AML-193 (cell line): ENCODE measurements at places on chromosomes 11 and 22.

DNA sequence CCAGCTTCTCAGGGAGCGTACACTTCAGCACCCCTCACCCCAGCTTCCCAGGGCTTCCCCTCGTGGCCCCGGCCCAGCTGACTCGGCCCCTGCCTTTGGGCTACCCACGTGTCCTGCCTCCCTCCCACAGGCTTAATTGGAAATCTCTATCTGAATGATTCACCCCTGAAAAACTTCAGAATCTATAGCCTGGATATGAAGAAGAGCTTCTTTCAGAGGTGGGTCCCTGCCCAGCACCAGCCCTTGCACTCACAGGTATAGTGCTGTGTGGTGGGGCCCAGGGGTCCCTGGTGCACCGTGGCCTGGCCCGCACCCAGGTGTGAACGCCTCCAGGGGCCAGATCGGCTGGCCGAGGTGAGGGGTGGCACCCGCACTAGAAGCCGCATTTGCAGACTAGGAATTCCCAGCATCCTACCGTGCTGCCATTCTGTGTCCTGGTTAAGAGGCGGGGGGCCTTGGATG lies 38.4 kb downstream of the B3GAT1 start:
- DNase-seq: no peak

DNA sequence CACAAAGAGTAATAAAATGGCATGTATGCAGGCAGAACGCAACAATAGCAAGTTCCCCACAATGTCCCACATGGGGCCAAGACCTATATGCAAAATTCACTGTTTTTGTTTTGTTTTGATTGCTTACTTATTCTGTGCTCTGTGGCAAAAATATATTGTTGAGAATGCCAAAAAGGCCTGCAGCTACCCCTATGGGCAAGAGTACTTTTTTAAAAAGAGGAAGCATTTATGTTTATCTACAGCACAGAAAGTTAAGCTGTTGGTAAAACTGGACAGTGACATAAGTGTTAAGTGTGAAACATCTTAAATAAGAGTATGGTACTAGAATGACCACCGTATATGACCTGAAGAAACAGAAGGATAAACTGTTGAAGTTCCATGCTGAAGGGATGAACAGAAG lies 301.9 kb upstream of the ZC3H12C start:
- DNase-seq: no peak

- no peak for DNase-seq
Observed at GRCh38 chr11:30113326-30113898, 96.6 kb upstream of the KCNA4 start.

DNA sequence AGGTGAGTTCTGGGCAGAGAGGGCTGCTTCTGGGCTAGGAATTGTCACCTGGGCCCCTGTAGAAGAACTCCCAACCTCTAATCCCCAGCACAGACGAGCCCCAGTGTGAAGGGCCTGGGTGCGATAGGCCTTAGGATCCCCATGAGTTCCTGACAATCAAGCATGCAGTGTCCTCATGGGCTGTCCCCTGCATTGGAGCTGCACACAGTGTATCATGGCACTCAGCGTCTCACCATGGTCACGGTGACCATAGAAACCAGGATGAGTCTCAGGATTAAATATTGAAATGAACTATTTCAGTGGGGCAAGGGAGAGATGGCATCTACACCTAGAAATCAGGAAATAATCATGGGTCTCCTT lies 292 bp downstream of the SCGB2A1 start:
- no peak for DNase-seq

GRCh38 chr11:104043678-104044239 lies 7.3 kb downstream of the DDI1 start:
- DNase-seq: no peak
